ENCODE measurements at places on chromosomes 16 and 17. TPM values are rescaled to one million over a fixed set of nuclear protein-coding genes. Genes with fewer than 3 reads are reported as not detected.

Gene TAC4
- total RNA-seq, result not detected

Gene CACNG5
- total RNA-seq, result not detected

- DNase-seq, result no peak
Observed at GRCh38 chr17:49100601-49101000, 32.0 kb upstream of the B4GALNT2 start.

DNA sequence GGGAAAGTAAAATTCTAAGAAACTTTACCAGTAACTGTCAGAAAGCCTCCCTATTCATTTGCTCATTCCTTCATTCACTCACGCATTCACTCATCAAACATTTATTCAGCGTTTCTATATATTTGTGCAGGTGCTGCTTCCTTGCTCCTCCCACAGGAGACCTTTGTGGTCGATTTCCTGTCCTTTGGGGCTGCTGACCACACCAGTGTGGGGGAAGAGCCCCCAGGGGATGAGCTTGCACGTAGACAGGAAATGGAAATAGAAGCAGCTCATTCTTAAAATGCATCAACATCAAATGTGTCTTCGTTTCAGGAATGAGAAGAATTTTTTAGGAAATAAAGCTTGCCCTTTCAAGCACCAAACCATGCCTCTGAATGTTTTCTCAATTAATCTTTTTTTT is 9.6 kb downstream of the PIK3R6 start:
- DNase-seq, result no peak

DNA sequence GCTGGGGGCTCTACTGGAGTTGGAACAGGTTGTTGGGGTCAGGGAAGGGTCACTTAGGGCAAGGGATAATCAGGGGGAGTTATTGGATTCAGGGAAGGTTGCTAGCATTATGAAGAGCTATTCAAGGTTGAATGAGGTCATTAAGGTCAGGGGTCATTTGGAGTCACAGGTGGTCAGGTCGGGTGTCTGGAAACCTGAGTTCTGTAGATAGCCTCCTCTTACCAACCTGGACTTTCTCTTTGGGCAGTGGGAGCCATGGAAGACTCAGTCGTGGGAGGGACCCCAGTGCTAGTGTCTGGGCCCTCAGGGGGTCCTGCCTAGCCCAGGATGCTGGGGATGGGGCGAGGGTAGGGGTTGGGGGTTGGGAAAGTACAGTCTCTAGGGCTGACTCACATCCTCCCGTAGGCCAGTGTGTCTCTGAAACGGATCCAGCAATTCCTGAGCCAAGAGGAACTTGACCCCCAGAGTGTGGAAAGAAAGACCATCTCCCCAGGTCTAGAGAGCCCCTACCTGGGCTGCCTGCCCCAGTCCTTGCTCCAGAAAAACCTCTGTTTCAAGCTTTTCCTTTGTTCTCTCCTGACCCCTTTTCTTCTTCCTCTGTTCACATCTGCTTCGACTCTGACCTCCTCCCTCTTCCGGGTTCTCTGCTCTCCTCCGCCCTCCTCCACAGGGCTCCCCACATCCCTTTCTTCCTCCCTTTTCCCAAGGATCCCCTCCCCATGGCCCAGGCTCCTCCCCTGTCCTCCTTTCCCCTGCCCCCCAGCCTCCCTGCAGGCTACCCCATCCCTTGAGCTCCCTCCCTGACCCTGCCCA is 33.5 kb downstream of the ABCC3 start:
- no peak for DNase-seq

All from thoracic aorta (tissue), 2 donors.